Suppressor macrophage treated with lipopolysaccharide for 4 hours (primary cell): ENCODE measurements at places on chromosomes 12 and 14.

- no peak for DNase-seq
Observed at GRCh38 chr14:62064751-62065323, 302.6 kb downstream of the SNAPC1 start.

DNA sequence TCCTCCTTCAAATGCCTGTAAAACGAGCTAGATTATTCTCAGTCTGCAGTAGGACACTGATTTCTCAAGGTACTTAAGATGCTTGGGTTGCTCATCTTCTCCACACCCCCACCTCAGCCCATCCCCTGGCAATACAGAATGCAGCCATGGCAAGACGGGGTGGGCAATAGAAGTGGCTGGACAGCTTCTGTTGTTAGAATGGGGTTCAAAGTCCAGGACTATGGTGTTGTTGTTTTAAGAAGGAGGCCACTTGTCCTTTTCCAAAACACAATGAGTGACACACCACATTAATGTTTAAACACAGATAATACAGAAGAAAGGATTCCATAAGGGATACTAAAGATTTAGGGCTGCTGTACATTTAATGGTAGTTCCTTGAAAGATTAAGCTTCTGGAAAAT, 188.9 kb upstream of the BCL2L14 start:
- no peak for DNase-seq

GRCh38 chr12:133233006-133233405, 2.7 kb downstream of the ANHX start:
- no peak for DNase-seq

GRCh38 chr14:30620178-30620577, 1.9 kb upstream of the SCFD1 start:
- peak; percentile 87 for DNase-seq

GRCh38 chr14:90503582-90503981, 106.8 kb downstream of the CALM1 start:
- no peak for DNase-seq

- DNase-seq = peak; percentile 65
Observed at GRCh38 chr12:51171884-51172514, 936 bp downstream of the TFCP2 start.

DNA sequence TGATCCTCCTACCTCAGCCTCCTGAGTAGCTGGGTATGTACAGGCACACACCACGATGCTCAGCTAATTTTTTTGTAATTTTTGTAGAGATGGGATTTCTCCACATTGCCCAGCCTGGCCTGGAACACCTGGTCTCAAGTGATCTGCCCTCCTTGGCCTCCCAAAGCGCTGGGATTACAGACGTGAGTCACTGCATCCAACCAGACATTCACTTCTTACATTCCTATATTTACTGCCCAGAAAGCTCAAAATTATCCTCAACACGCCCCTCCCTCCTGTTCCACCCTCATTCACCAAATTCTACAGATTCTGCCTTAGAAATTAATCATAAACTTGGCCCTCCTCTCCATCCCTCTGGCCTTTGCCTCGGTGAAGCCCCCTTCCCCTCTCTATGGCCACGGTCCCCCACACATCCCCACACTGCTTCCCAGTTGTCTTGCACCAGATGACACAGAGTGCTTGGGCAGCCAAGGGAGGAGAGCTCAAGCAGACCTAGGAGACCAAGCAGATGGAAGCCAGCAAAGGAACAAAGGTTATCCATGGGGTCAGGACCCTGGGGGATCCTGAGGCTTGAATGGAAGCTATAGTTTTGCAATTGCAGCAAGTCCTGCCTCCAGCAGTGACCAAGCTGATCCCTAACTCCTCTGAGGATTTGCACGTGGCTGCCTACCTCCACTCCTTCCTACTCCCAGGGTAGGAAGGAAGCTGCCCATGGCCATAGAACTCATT, 213.2 kb upstream of the FOXN3 start:
- no peak for DNase-seq

- DNase-seq = peak; percentile 13
Observed at GRCh38 chr14:105021656-105022275, 883 bp upstream of the CDCA4 start.

DNA sequence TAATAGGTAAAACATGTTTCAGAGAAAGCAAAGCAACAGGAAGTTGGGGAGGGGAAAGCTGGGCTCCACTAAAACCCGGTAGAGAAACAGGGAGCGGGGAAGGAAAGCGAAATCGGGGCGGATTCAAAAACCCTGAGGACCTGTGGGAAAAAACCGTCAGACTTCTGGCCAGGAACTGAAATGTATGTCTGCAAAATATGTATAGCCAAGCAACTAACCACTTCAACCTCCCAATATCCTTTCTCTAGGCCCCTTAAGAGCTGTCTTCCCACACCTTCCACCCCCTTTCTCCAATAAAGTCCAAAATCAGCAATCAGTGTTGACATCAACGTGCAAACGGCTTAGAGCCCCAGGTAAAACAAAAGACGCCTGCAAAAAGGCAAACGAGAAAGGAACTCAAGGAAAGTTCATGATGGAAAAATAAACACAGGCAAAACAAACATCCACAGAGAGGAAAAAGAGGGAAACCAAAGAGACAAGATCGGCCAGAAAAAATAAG, 32.8 kb downstream of the SIX1 start:
- DNase-seq = no peak

DNA sequence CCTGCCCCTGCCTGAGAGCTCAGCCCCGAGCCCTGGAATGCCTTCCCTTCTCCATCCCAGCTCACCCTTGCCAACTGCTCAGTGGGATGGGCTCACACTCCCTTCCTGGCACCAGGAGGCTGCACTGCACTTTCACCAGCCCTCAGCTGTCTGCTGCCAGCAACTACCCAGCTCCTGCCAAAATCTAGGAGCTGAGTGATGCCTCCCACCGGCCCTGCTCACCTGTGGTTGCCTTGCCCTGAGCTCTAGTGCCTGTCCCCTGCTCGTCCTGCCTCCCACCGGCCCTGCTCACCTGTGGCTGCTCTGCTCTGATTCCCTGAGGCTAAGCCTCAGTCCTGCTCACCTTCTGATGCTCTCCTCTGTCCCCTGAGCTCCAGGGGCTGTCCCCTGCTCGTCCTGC, 119.8 kb downstream of the TMEM121 start:
- DNase-seq = no peak

DNA sequence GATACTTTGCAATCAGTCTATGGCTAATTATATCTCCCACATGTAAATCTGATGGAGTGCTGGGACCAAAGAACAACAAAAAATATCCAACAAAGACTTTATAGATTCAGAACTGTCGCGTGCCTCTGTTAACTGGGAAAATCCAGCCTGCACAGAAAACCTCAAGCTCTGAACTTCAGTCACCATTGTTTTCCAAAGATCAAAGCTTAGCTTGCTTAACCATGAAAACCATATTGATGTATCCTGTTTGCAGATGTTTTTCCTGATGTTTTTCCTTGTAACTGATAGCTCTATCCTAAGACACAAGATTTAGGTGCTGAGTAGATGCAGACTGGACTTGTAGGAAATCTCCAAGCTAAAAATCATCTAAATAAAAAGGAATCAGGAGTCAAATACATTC, 163.7 kb downstream of the GXYLT1 start:
- no peak for DNase-seq

DNA sequence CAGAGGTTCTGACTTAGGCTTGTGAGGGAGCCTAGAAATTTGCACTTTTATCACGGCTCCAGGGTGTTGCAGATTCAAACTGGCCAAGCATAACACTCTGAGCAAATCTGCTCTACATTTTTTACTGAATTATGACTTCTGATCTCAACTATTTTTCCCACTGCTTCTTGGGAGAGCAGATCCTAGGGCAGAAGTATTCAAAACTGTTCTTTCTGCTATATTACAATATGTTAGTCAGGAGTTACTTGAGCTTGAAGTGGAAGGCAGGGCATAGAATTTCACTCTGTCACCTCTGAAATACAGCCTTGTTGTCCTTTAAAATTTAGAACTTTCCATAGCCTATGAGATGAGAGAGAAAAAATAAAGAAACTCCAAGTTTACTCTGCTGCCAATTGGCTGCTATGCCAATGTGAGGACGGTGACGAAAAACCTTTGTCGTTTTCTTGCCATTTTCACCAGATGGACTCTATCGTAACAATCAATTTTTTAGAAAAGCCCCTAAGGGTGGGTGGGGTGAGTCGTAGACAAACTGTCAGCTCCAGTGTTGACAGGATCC, 16.4 kb upstream of the KERA start:
- no peak for DNase-seq

GRCh38 chr12:97464385-97465321, 2.0 kb downstream of the RMST start:
- DNase-seq = no peak

DNA sequence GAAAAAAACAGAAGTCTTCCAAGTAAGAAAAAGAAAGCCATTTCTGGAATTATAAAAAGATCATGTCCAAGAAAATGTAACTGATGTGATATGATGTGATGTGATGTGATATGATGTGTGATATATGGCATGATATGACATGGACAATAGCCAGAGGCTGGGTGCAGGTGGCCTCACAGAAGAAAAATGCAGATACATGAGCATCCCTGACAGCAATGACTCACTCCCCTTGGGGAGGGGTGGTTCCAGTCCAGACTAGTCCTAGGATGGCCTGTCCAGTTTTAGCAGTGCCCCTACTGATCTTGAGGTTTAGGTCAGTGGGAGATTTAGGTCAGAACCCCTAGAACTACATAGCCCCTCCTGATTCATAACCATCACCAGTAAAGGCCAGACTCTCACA, 3.5 kb upstream of the RHOJ start:
- no peak for DNase-seq

DNA sequence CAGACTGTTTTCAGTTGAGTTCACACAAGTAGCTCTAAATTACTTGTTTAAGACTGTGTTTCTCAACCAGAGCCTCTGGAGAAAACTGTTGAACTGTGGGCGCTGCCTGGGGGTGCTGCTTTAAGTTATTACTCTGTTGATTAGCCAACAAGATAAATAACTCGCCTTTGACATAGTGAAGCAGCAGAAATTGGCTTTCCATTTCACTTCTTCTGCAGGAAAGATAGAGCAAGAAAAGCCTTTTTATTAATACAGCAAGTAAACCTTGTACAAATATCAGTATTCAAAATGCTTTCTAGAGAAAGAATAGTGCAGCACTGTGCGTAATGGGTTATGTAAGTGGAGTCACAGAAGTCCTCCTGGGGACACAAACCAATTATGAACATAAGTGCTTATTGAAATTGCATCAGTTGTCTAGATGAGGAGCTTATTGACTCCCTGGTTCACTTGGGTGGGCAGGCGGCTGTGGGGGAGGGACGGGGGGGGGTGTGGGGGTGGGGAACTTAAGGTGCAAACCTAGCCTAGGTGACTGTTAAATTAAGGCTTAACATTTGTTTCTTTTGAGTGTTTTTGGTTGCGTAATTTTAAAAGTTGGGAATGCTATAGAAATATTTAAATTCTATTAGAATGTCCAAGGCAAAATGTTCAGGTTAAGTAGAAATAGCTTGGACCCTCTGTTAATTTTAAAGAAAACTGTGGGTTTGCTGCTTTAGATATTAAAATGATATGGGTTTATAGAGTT, 6.3 kb downstream of the FRS2 start:
- no peak for DNase-seq

GRCh38 chr12:2614341-2614740, 180.4 kb upstream of the FKBP4 start:
- DNase-seq = no peak

DNA sequence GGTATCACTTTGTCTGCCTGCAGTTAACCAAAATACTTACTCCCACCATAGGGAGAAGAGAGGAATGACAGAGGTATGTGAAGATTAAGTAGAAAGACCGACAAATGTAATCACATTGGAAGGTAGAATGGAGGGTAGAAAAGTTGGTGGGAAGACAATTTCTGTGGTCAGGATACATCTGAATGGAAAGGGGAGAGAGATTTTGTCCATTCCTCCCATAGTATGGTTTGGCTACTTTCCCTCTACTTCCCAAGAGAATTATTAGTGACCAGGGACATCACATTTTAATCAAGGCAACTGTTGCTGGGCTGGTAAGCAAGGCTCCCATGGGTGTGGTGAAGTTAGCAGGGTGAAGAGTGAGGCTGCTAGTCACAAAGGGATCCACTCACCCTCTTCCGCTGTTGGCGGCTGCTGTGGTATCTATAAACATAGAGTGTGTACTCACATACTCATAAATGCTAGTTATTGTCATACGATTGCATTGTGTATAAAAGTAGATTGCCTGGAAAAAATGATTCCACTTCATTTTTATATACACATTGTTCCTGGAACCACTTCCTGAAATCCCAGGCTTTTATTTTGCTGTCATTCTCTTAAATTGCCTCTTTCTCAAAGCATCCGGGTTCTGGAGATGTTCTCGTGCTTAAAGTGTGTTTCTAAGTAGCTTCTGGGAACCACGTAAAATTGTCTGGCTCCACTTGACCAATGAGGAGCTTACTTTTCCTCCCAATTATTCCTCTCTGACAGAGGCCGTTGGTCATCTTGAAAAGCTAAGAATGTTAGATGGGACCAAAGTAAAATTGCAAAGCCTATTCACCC, 413.1 kb downstream of the ZFP36L1 start:
- no peak for DNase-seq

DNA sequence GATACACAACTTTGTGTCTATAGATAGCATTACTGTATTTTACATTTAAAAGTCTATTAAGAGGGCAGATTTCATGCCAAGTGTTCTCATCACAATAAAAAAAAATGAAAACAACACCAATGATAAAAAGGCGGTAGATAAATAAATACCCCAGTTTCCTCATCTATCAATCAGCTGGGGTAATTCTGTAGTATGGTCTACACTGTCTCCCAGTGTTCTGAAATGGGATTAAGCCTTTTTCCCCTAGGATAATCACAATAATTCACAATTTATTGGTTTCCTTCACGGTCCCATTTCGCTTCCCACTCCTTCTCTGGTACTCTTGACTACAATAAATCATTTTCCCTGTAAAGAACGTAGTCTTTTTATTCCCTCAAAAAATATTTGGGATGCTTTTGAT, 114.3 kb downstream of the SSPN start:
- DNase-seq = no peak

DNA sequence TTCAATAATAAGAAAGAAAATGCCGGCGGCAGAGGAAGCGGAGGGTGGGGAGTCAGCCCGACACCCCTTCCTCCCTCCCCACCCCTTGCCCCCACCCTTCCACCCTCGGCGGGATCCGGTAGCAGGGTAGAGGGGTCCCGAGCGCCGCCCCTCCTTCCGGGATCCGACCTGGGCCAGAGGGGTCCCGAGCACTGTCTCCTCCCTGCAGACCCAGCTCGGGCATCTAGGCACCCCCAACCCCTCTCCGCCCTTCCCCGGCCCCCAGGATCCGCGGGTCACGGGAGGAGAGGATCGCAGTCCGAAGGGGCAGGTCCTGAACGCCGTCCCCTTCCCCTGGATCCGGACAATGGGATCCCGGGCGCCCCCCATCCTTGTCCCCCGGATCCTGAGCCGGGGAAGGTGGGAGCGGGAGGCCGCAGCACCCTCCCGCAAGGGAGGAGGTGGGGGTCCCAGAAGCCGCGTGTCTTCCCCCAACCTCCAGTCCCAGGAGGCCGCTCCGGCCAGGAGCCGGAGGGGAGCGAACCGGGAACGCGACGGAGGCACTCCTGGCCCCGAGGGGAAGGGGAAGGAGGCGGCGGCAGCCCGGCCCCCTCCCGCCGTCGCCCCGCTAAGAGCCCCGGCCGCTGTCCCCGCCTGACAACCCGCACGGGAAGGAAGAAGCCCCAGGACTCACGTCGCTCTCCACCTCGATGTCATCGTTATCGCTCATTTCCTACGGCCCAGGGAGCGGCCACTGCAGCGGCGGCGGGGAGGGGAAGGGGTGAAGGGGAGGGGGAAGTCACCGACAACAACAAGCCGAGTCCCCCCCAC, 481 bp downstream of the MAX start:
- no peak for DNase-seq
